ENCODE measurements at places on chromosomes 16 and 17. TPM values are rescaled to one million over a fixed set of nuclear protein-coding genes. Genes with fewer than 3 reads are reported as not detected.

Gene TAC4
- not detected for total RNA-seq

Gene POLDIP2
- total RNA-seq, result 41.9 TPM

Gene ASPA
- not detected for total RNA-seq

GRCh38 chr16:21628772-21629171 is 23.6 kb downstream of the IGSF6 start:
- DNase-seq, result no peak

DNA sequence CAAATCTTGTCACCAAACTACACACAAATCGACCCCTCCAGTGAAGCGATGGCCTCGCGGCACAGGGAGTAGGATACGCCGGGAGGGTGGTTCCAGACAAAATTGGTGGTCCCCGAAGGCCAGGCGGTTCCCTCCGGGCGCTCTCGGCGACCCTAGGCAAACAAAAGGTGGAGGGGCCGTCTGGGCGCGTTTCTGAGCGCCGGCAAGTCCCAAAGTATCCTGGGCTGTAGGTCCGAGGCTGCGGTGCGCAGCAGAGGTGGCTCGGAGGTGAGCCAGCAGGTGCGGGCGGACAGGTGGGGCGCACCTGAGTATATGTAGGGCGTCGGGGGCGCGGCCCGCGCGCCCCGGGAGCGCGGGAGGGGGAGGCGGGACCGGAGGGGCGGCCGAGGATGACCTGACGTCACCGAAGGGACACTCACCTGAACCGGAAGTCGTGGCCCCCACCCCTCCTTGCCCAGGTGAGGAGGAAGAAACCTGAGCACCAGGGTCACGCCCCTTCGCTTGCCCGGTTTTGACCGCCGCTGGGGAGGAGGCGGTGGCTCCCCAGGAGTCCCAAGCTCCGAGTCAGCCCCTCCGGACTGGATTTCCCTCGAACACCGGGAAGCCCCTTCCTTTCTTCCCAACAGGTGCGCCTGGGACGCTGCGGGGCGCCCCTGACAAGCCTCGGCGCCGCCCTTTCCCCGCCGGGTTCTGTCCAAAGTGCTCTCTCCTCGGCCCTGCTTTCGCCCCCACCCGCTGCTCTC is at the start of gene CLDN7:
TSS of gene CLDN7 (minus strand) at position 287 of the 743 bp plus-strand sequence. CDS start 435 bp downstream, outside the sequence.
- peak; percentile 52 for DNase-seq

- DNase-seq, result no peak
These were observed 7.7 kb downstream of the ASIC2 start for GRCh38 chr17:33285413-33285812.

DNA sequence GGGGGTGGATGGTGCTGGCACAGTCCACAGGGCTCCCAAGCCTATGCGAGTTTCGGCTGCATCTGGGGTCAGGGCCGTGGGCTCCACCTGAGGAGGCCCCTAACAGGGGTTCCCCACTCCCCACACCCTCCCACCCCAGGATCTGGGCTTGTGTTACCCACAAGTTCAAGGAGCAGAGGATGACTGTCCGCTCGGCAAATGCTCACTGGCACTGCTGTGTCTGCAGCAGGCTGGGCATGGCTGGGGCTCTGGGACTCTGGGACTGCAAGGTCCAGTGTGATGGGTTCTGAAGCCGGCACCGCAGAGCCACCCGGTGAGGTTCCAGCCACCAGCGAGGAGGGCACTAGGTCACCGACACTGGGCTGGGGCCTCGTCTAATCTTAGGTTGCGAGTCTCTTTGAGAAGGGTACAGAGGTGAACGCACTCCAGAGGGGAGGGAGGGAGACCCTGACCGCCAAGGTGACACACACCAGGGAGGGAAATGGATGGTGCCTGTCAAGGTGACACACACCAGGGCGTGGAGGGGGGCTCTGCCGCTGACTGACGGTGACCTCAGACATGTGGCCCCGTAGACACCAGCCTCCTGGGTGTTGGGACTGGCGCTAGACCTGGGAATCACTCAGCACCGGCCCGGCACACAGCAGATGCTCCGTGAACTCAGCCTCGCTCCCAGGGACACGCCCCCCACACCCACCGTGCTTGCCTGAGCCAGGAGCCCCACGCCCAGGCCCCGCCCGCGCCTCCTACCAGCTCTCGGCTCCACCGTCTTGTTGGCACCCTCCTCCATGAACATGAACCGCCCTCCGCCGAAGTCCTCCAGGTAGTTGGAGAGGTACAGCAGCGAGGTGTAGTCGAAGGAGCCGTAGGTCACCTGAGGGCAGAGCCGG is 20.5 kb upstream of the HEXD start:
- no peak for DNase-seq

GRCh38 chr16:2420035-2420434 is 9.2 kb upstream of the CCNF start:
- no peak for DNase-seq

DNA sequence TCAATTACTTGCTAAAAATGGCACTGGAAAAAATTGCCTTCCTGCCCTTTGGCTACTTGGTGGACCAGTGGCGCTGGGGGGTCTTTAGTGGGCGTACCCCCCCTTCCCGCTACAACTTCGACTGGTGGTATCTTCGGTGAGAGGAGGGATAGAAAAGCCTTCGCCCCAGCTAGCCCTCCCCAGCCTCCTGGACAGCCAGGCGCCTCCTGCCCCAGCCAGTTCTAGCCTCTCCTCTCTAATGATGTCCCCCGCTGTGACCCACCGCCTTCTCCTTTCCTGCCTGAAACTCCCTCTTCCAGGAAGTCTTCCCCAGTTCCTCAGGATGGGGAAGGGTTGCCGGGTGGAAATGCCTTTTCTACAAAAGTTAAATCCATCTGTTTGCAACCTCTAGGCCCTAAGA is 6.2 kb downstream of the ACE start:
- DNase-seq, result no peak
